ENCODE measurements at places on chromosomes 1 and 21.

GRCh38 chr1:107147843-107148242 lies 7.0 kb downstream of the NTNG1 start:
- DNase-seq = no peak

DNA sequence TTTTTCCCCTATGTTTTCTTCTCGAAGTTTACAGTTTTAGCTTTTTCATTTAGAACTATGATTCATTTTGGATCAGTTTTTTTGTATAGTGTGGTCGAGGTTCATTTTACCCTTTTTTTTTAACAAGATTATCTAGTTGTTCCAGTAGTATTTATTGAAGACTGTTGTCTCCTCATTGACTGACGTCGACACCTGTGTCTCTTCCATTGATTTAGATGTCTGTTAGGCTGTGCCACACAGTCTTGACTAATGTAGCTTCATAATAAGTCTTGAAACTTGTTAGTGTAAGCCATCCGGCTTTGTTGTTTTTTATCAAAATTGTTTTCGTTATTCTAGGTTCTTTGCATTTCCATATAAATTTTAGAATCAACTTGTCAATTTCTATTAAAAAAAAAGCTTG lies 45.2 kb downstream of the CAMSAP2 start:
- DNase-seq = no peak

DNA sequence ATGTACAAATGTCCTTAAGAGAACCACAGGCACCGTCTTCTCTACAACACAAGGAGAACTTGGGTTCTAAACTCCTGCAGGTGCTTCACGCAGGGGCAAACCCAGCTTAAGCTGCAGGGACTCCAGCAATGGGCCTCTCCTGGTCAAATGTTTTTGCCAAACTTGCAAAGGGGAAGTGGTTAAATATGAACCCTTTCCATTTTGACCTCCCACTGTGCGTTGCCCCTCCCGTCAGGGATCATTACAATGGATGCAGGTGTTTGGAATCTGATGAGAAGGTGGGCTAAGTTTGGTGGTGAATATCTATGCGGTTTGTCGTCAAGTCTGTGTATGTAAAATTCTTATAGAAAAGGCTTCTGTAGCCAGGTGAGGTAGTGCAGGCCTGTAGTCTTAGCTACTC lies 29.1 kb upstream of the SLC25A33 start:
- DNase-seq = no peak

- DNase-seq = no peak
These were observed 224.3 kb upstream of the FGGY start for GRCh38 chr1:59072583-59072947.

DNA sequence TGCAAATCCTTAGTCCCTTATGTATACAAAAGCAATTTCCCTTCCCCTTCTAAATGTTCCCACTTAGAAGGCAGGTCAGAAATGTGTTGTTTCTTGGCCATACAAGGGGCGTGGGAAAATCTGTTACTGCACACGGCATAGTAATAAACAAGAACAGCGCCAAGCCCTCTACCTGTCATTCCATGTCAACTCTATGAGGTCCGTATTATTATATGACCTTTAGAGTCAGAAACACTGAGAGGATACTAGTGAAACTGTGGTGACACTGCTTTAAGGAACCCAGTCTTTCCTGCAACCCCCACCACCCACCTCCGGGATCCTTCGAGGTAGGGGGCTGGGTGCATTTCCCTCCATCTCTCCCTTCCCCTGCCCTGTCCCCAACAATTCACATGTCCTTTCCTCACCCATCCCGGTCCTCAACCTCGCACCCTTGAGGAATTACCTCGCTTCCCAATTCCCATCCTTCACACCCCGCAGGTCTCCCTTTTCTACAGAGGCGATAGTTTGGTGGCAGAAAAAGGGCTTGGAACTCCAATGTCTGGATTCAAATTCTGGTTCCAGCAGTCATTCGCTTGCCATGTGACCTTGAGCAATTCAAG lies 647 bp downstream of the SDHB start:
- DNase-seq = no peak

DNA sequence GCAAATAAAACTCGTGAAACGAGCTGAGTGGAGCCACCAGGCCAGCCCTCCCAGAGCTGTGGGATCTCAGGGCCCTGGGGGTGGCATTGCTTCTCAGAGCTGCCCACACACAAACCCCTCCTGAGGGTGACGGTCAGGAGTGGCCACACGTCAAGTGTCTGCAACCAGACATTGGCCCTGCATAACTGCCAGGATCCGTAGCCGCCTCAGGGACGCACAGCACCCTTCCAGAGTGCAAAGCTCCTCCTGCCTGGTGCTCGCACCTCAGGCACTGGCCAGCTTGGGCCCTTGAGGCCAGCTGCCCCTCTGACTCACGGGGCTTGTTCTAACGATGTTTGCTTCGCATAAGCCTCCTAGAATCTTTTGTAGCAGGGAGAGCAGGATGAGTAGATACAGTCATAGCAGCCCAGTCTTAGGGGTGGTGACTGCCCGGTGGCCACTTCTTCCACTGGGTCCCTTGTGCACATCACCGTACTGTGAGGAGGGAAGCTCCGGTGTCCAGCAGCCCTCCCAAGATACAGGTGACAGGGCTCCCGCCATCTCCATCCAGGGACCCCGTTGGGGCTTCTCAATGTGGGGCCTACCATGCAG lies 5.0 kb downstream of the WNT3A start:
- DNase-seq = no peak

GRCh38 chr21:44281801-44282200 lies 3.9 kb upstream of the AIRE start:
- DNase-seq = no peak

DNA sequence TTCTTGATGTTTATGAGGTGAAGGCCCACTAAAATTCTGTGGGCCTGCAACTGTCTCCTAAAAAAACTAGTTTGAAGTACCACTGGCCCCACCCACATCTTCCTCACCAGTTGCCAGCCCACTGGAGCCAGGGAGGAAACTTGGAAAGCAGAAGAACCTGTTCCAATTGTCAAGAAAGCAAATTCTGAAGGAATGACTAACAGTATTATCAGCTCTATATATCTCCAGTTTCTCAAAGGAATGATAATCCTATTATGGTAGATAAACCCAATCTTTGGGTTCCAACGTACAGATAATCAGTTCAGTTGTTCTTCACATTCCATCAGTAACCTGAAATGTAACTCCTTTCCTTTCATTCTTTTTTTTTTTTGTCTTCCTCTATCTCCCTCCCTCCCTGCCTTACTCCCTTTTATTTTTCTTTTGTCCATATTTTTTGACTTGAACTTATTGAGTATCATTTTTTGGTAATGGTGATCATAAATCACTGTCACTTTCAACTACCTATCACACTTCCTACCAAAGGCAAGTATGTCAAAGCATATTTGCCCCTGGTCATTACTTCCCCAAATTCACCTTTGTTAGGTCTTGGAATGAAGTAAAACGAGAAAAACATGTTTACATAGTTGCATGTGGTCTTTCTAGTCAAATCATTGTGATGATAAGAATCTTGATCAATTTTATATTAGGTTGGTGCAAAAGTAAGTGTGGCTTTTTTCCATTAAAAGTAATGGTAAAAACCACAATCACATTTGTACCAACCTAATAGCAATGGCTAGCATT lies 943.4 kb downstream of the TTLL7 start:
- DNase-seq = no peak

DNA sequence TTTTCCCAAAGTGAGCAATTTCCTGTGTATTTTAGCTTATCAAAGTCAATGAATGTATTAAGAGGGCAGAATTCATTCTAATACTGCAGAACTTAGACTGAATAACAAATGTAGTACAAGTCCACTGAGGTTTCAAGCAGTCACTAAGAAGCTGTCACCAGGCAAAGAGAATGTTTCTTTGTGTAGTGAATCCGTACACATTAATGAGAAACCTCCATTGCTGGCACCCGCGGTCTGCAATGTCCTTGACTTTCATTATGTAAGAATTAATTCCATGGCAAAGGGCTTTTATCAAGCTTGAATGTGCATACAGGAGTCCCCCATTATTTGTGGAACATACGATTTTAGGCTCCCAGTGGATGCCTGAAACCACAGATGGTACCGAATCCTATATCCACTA lies 719.5 kb upstream of the TMPRSS15 start:
- DNase-seq = no peak

DNA sequence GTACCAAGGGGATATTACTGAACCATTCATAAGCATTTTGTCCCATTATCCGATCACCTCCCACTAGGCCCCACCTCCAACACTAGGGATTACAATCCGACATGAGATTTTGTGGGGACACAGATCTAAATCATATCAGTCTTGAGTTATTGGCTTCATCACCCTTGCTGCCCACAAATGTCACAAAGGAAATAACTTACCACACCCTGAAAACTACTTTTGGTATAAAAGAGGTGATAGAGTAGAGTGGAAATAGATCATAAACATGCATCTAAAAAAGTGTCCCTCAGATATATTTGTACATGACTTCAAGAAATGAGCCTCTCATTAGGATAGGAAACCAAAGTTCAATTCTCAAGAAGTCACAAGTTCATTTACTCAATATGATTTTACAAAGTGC lies 22.6 kb upstream of the FCRL3 start:
- no peak for DNase-seq

- DNase-seq = no peak
These were observed 153.6 kb downstream of the HIVEP3 start for GRCh38 chr1:41765152-41765551.

DNA sequence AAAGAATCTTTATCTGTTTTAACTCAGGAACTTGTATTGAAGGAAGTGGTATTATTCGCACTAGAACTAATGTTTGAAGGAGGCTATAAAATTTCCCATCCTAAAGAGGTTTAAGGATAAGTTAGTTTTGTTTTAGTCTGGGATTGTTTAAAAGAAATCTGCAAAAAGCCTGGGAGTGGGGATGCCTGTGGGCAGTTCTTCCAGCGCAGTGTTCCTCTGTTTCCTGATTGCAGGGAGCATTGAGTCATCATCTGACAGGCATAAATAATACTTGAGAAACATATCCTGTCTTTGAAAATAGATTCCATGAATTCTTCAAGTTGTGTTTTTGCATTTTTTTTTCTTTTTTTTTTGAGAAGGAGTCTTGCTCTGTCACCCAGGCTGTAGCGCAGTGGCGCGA lies 350.8 kb upstream of the PTBP2 start:
- no peak for DNase-seq

DNA sequence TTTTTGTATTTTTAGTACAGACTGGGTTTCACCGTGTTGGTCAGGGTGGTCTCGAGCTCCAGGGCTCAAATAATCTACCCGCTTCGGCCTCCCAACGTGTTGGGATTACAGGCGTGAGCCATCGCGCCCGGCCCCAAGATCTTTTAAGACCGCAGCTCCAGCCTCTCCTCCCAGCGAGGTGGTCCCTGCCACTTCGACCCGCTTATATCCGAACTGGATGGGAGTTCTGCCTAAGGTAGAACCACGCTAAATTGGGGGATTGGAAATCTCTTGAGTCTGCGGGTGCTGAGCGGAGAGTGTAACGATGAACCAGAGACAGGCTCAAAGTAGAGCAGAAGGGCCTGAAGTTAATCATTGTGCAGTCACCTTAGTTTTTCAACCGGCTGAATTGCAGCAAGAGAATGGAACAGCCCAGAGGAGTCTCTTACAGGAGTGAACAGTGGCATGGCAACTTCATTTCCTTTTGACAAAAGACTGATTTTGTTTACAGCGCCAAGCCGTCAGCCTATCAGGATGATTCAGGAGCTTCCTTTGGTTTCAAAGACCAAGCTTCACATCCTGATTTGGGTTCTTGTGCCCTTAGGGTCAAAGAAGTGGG lies 726 bp upstream of the CYB5R1 start:
- peak; percentile 51 for DNase-seq

GRCh38 chr1:198677871-198678270 lies 39.0 kb downstream of the PTPRC start:
- no peak for DNase-seq

- no peak for DNase-seq
These were observed 6.6 kb downstream of the BCAN start for GRCh38 chr1:156648496-156648895.

DNA sequence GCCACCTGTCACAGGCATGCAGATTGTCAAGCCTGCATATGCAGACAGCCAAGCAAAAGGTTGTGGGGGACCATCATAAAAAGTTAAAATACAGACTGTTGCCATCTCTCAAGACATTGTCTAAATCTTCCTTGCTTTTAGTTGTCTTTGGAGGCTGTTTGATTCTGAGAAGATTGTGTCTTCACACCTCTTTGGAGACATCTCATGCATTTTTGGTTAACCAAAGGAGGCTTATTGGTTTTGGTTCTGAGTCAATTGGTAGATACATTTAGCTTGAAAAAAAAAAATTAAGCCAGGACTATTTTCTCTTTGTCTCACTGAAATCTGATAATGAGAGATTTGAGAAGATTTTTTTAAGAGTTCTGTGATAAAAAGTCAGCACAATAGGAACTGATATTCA lies 217.6 kb downstream of the LYPLAL1 start:
- no peak for DNase-seq

- DNase-seq = peak; percentile 16
These were observed 6.9 kb upstream of the TMEM269 start for GRCh38 chr1:42777852-42778251.

DNA sequence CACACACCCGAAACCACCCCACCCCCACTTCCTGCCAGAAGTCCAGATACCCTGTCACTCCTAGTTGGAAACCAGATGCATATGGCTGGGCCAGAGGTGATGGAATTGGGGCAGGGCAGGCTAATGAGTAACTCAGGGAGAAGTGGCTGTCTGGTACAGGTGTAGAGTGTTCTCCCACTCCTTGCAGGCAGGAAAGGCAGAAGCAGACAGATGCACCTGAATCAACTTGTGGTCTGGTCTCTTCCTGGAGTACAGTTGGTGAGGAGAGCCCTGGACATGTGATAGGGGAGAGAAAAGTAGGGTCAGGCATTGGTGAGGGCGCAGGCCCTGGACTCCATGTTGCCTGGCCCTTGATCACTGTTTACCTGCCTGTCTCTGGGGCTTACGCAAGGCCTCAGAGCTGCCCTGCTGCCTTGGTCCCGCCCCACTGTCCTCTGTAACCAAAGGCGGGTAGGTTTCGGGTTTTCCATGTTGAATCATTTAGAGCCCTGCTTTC lies 2.5 kb downstream of the CGN start:
- DNase-seq = no peak

DNA sequence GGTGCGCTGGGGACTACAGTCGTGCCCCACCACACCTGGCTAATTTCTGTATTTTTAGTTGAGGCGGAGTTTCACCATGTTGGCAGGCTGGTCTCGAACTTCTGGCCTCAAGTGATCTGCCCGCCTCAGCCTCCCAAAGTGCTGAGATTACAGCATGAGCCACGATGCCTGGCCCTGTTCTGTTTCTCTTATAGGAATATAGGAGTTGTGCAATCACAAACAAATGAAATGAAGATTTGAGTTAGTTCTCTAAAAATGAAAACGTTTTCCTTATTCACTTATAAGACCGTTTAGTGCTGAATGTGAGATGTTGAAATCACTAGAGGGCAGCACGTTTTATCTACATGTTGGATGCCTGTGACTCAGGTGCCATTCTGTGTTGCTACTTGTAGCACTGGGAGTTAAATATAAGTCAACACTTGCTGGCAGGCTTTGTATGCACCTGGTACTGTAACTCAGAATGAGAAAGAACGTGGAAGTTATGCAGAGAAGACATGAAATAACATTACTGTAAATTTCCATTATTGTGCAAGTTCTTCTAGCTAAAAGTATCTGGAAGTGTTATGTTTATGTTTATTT lies 45.8 kb downstream of the MIGA1 start:
- peak; percentile 53 for DNase-seq

- DNase-seq = no peak
These were observed 52.8 kb upstream of the LYPLAL1 start for GRCh38 chr1:219120624-219121544.

All from CD4-positive, alpha-beta T cell (primary cell).